ENCODE measurements at places on chromosomes 12 and 14. TPM values are rescaled to one million over a fixed set of nuclear protein-coding genes. Genes with fewer than 3 reads are reported as not detected.

The RAD51B gene
- total RNA-seq, result 12.2 TPM

DNA sequence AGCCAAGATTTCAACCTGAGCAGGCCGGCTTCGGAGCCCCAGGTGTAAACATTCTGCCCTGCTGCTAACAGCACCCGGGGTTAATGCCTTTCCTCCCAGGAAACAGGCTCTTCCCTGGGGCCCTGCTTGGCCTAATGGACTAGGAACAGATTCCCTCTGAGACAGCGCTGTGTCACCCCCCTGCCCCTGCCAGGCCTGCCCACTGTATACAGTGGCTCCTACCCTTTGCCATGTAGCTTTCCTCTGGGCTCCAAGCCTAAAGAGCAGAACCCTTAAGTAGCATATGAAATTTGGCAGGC lies 28.3 kb upstream of the BCDIN3D start:
- DNase-seq, result no peak

DNA sequence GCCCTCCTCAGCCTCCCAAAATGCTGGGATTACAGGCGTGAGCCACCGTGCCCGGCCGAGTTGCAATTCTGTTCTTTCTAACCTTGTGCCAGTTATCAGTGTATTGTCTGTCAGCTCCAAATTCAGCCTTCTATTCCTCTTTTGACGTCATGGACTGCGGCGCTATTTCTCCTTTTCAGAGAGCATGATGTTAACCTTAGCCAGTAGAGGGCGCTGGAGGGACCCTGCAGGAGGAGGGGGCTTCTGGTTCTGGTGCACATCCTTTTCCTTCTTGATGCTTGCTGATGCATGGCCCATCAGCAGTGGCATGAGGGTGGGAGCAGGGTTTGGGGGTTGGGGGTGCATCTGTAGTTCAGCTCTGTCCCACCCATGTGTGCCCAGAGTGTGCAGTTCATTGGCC lies 179.3 kb upstream of the RMST start:
- DNase-seq, result no peak

DNA sequence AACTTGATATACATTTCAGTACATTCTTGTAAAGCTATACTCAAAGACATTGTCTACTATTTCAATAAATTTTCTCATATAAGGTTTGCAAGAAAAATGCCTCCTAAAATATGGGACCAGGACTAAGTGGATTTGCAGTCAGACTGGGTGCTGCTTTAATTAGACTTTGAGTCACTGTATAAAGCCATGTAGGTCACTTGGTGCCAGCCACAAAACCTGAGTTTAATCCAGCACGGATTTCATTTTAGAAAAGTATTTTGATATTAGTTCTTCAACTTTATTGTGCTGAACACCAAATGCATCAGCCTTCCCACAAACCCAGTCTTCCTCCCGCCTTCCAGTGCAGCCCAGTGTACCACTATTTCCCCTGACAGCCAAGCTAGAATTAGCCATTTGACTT lies 9.9 kb upstream of the NID2 start:
- DNase-seq, result no peak

DNA sequence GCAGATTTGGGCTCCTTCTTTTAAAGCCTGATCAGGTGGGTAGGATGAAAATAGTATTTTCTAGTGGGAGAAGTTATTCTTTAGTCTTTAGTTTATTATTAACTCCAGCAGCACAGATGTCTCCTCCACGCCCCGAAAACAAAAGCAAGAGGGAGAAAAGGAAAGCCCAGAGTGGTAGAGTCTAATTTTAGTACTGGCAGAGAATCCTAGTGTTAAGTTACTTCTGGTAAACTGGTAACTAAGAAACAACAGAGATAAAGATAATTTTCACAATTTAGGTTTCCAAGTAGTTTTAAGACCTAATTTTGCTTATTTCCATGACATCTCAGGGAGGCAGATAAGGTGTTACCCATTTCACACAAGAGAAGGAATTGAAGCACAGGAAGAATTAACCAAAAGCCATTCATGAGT lies 16.3 kb downstream of the ATP5MC2 start:
- DNase-seq, result peak; percentile 22

GRCh38 chr14:77574446-77575115 lies 41.9 kb downstream of the SPTLC2 start:
- peak; percentile 76 for DNase-seq

DNA sequence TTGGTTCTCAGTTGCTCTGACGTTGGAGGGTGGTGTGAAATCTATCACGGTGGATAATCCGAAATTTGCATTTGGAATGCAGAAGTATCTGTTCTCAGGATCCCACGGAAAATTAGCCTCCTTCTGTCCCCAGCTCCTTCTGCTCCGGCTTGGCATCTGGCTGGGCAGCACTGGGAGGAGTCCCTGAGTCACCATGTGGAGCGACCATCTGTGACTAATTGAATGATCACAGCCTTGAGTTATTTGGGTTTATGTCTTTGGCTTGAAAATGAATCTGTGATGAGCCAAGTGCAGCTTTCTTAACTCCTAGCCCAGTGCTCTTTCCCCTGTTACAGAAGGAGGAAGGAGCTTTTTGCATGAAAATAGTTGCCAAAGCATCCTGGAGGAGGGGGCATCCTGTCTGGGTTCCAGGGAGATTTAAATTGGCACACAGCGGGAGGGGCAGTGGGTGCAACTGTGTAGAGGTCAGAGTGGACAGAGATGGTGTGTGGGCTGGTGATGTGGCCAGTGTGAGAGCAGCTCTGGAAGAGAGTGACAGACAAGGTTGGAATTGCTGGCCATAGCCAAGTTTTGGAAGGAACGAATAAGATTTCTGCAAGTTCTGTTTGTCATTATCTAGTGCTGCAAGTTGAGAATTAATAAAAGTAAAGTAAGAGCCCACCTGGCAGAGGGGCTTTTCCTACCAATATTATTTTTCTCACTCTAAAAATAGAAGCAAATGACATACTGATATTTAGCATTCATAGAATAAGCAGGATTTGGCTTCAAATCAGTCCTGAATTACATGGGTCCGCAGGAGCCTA lies 74.4 kb downstream of the SLC24A4 start:
- peak; percentile 62 for DNase-seq

GRCh38 chr14:49220492-49220891 lies 365.7 kb downstream of the RPS29 start:
- no peak for DNase-seq

- DNase-seq, result peak; percentile 42
These were observed 23.8 kb downstream of the ACTN1 start for GRCh38 chr14:68955164-68955850.

Measured in IMR-90 (cell line).